ENCODE measurements at places on chromosomes 2 and 18.

DNA sequence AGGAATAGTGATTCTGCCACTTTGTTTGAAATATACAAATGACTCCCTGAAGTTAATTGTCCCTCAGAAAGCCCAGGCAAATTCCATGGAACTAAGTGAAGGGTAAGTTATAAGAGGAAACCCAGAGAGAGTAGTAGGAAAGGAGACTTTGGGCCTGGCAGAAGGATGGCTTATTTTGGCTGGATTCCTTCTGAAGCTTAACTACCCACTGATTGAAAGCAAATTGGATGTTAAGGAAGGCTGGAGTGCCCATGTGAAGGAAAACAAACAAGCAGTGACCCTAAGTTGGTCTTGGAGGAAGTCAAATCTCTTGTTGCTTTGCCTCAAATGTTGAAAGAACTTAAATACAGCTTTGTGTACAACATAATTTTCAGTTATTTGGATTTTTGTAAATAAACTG is 1106.4 kb upstream of the ZEB2 start:
- DNase-seq = no peak

GRCh38 chr18:57772387-57772799 is 30.7 kb downstream of the ATP8B1 start:
- DNase-seq = no peak

- no peak for DNase-seq
Observed at GRCh38 chr2:120291401-120292311, 39.0 kb downstream of the RALB start.

DNA sequence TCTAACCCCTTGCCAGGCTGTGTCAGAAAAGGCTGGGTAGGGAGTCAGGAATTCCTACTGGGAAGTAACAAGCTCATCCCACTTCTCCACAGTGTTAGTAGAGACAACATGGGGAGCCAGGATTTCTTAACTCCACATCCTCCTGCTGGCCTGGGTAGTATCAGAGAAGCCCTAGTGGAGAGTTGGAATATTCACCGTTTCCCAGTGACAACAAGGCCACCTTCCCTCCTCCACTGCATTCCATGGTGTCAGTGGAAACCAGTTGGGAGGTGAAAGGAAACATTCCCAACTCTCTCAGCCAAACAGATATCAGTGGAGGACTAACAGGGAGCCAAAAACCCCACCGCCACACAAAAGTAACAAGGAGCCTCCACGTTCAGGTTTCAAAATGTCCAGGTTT is 41.2 kb downstream of the SRD5A2 start:
- no peak for DNase-seq

DNA sequence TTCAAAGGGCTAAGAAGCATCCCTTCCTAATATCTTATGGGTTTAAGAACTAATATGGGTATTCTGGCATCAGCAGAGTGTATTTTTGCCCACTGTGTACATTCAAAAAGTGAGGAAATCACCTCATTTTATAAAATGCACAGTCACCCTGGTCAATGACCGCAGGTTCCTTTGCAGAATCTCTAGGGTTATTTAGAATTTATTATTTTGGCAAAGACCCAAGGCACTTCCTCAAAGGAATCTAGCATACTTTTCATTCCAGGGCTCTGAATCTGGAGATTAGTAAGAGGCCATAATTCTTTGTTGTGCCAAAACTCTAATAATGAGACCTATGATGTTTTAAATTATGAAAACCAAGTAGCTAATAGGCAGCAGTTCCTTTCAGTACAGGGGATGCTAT is 27.2 kb upstream of the CDH2 start:
- no peak for DNase-seq

DNA sequence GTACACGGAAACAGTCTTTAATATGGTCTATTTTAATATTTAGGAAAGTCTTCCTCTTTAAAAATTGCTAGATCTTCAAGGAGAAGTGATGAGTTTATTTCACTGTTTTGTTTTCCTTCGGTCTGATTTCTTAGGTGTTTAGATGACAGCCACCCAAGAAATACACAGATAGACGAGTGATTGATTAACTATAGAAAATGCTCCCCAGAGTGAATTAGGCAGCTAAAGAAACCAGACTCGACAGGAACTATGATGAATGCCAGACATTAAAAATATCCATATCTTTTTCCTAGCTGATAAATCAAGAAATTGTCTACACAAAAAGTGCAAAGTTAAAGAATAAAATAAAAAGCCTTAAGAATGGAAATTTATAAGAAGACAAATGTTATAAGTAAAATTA is 888.7 kb upstream of the CNTNAP5 start:
- DNase-seq = no peak

DNA sequence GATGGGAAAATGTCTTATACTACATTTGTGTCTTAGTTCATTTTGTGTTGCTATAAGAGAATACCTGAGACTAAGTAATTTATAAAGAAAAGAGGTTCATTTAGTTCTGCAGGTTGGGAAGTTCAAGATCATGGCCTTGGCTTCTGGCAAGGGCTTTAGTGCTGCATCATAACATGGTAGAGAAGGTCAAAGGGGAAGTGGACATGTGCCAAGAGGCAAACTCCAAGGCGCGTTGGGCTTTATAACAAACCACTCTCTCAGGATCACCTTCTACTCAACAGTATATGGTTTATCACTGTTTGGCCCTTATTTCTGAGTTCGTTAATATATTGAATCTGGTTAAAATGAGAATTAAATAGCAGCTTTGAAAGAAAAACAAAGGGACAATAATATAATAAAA is 58.2 kb downstream of the ICA1L start:
- DNase-seq = no peak

DNA sequence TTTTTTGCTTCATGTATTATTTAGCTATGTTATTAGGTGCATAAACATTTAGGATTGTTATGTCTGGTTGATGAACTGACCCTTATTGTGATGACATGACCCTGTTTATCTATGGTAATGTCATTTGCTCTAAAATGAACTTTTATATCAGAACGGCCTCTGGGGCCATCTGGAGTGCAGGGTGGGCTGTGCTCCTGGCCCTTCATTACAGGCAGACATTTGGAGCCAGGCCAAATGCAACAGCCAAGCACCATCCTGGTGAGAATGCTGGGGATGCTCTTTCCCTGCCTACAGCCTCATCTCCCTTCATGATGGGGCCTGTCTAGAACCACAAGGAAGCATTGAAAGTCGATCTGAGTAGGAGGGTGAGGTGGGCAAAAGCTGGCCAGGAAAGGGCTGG is 38.0 kb downstream of the HJURP start:
- no peak for DNase-seq

DNA sequence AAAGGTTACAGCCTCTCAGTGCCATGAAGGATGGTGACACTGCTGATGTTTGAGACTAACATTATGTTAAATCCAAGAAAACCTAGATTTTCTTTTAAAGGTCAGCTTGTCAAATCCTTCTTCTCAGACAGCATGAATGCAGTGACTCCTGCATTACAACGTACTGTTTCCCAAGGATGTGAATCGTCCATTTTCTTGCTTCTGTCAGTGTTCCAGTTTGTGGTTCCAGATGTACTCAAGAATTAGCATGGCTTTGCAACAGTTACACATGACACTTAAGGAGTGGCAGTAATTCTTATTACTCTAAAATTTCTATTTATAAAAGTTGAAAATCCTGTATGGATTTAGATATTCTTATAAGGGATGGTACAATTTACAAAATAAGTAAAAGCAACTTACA is 1.5 kb upstream of the TTC39C start:
- no peak for DNase-seq

- DNase-seq = no peak
Observed at GRCh38 chr2:219455581-219455980, 20.9 kb downstream of the SPEG start.

- DNase-seq = no peak
Observed at GRCh38 chr2:3146175-3146574, 231.4 kb downstream of the EIPR1 start.

DNA sequence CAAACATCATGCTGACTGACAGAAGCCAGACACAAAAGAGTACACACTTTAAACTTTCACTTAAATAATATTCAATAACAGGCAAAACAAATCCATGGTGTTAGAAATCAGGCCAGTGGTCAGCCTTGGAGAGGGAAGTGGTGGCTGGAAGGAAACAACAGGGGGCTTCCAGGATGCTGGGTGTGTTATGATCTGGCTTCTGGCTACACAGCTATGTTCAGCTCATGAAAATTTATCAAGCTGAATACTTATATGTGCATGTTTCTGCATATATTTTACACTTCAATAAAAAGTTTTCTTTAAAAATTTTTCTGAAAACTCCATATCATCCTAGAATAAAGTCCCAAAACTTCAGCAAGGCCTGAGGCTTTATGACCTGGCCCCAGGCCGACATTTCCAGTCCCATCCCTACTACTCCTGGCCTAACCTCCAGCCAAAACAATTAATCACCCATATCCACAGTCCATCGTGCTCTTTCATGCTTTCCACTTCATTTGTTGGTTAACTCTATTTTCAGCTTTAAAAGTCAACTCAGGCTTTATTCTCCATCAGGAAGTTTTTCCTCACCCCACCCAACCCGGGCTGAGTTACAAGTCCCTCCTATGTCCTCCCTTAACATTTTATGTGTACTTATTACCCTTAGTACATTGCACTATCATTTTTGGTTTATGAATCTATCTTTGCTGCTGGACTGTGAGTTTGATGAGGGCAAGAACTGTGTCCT is 27.9 kb upstream of the SPTBN1 start:
- no peak for DNase-seq

GRCh38 chr2:233007270-233007669 is 5.8 kb downstream of the NGEF start:
- DNase-seq = no peak

DNA sequence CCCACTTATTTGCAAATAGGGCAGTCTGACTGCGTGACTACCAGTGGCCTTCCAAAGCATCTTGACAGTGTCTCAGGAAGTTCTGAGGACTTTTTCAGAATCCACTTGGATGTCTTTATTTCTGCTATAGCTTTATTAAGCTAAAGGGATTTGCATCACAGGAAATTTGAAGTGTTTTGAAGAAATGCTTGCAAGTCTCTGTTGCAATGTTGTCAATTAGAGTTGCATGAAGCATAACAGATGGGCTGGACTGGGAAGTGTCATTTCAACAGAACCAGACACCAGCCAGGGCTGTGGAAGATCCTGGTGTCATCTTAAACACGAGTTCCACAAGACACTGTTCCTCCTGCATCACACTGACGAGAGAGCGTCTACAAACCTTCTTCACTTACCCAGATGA is 224.5 kb downstream of the EN1 start:
- no peak for DNase-seq

- DNase-seq = no peak
Observed at GRCh38 chr2:168237741-168238140, 9.7 kb downstream of the STK39 start.

DNA sequence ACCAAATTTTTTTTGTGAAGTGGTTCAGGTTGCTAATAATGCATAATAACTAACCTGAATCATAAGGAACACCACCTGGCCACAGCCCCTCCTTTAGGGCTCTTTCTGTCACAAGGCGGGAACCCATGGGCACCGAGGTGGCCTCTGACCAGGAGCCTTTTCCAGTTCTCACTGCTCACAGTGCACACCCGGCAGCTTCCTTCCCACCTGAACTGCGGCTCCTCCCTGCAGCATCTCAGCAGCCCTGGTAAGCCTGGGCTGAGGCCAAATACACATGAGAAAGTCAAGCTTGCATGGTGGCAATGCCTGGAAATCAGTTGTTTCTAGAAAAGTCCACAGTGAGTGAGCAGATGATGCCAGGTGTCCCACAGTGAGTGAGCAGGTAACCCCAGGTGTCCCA is 77.6 kb upstream of the SNTG2 start:
- DNase-seq = no peak

GRCh38 chr2:187329586-187329985 is 118.5 kb downstream of the CALCRL start:
- no peak for DNase-seq

GRCh38 chr2:12286347-12286746 is 430.4 kb upstream of the TRIB2 start:
- no peak for DNase-seq

Data from CD8-positive, alpha-beta memory T cell (primary cell).